ENCODE measurements at places on chromosomes 12 and 14. TPM values are rescaled to one million over a fixed set of nuclear protein-coding genes. Genes with fewer than 3 reads are reported as not detected.

DNA sequence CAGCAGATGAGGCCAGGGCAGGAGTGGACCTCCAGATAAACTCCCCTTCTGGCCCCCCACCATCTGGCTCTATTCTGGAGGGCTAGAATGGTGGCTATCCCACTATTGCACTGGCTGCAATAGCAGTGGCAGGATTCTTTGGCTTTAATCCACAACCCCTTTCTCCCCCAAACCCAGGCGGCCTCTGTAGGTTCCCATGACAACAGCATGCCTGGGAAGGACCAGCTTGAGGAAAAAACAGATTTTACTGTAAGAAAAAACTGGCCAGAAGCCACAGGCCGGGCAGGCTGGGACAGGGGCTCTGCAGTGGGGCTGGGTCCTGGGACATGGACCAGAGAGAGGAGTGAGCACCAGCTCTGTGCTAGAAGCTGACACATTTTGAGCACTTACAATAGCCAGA, 13.6 kb upstream of the ACVR1B start:
- no peaks in the 10 kb centered on the region for H3K27me3 ChIP-seq
- DNase-seq, result peak; percentile 30
- no peak overlapping the region for H3K27ac ChIP-seq
- H3K4me3 ChIP-seq, result no peak overlapping the region
- H3K36me3 ChIP-seq, result no peaks in the 10 kb centered on the region

DNA sequence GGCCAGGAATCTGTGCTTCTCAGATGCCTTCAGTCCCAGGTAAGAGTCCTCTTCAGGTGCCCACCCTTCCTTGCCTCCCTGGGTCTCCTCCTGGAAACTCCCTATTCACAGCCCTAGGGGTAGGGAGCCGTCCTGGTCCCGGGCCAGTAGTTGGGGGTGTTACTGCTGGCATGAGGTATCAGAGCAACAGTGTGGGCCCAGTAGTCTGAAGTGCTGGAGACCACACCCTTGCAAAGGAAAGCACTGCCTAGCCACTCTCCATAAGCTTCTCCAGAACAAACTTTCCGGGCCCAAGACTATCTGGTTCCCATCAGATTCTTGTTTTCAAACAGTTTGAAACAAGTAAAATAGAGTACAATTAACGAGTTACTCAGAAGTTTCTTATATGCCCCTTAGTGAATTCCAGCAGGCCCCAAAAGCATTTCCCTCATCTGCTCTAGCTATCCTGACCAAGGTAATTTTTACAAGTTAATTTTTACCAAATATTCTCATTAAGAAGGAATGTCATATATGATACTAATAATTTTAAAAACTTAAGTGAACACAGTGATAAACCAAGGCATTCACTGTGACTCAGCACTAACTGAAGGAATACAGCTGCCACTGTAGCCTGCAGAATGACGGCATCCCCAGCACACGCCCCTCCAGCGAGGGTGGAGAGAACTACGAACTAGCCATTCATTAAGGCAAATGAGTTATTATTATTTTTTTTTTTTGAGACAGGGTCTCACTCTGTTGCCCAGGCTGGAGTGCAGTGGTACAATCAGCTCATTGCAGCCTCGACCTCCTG, 49.4 kb downstream of the MOK start:
- no peak for DNase-seq
- H3K36me3 ChIP-seq, result no peaks in the 10 kb centered on the region
- no peaks in the 10 kb centered on the region for H3K4me1 ChIP-seq
- H3K27me3 ChIP-seq, result no peaks in the 10 kb centered on the region
- no peak overlapping the region for H3K27ac ChIP-seq
- H3K4me3 ChIP-seq, result no peak overlapping the region

- H3K27me3 ChIP-seq, result no peaks in the 10 kb centered on the region
- DNase-seq, result no peak
- no peak overlapping the region for H3K27ac ChIP-seq
- H3K36me3 ChIP-seq, result no peaks in the 10 kb centered on the region
- H3K4me3 ChIP-seq, result no peak overlapping the region
Measured at GRCh38 chr14:22650046-22650739, 6.0 kb upstream of the OR6J1 start.

GRCh38 chr12:6635375-6635855, 344 bp downstream of the LPAR5 start:
- no peaks in the 10 kb centered on the region for H3K4me1 ChIP-seq
- no peak overlapping the region for H3K4me3 ChIP-seq
- no peaks in the 10 kb centered on the region for H3K27me3 ChIP-seq
- peak; percentile 65 for DNase-seq
- no peaks in the 10 kb centered on the region for H3K36me3 ChIP-seq

DNA sequence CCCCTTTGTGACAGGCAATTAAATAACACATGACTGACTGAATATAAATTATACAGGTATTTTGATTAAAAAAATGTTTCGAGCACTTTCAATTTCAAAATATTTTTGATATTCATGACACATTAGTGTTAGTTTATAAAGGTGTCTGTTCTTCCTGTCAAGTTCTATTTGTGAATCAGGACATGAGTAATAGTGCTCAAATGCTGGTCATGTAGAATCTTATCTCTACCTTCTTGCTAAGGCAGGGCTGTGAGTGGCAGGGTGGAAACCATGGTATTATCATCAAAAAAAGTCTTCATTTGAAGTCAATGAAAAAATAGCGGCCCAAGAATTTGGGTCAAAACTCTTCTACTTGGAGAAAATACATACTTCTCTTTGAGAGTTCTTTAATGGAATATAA, 250.2 kb downstream of the DACT1 start:
- no peak overlapping the region for H3K27ac ChIP-seq
- H3K4me3 ChIP-seq, result no peak overlapping the region
- DNase-seq, result no peak
- H3K36me3 ChIP-seq, result no peaks in the 10 kb centered on the region

DNA sequence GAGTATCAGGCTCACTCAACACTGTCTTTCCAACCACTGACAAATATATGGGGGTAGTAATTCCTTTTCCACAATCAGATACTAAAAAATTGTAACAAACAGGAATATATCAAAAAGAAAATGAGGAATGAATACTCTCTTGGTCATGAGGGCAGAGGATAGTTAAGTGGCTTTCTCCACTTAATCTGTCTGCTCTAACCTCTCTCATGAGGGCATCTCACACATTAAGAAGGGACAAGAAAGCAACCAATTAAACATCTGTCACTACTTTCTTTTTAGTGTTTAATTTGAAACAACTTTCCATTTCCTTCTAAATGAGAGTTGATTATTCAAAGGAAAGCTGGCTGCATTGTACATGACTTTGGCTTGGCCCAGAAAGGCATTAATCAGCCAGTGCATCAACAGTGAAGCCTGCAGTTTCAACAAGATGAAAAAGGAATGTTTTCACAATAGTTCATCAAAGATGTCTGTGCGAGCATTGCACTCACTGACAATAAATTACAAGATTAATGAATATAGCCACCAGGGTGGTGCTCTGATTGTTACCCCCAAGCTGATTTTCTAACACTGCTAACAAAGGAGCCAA, 142.0 kb downstream of the SEC23A start:
- H3K36me3 ChIP-seq, result no peaks in the 10 kb centered on the region
- peaks cover 4% of the 10 kb centered on the region for H3K4me1 ChIP-seq
- H3K27ac ChIP-seq, result no peak overlapping the region

TMEM30B gene
- total RNA-seq, result 11.4 TPM

ACVRL1 gene
- total RNA-seq, result 0.19 TPM

RPGRIP1 gene
- 0.29 TPM for total RNA-seq

KRT6C gene
- total RNA-seq, result not detected

PIK3C2G gene
- 0.16 TPM for total RNA-seq

Data from endodermal cell (in vitro differentiated cells).